ENCODE measurements at places on chromosomes 6 and 20.

DNA sequence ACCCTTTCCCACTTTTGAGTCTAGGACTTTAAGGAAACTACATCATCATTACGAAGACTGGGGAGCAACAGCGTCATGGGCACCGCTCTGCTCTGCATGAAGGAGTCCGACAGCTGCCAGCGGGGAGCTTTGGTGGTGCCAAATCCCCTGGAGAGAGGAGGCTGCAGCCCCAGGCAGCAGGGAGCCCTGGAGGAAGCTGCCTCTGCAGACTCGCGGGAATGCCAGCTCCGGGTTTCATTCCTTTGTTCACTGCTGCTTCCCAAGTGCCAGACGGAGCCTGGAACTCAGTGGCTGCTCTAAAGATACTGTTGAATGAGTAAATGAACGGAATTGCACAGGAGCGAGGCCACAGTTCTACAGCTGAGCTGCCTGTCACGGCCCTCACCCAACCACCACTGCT lies 196.5 kb upstream of the THBS2 start:
- no peak for DNase-seq

DNA sequence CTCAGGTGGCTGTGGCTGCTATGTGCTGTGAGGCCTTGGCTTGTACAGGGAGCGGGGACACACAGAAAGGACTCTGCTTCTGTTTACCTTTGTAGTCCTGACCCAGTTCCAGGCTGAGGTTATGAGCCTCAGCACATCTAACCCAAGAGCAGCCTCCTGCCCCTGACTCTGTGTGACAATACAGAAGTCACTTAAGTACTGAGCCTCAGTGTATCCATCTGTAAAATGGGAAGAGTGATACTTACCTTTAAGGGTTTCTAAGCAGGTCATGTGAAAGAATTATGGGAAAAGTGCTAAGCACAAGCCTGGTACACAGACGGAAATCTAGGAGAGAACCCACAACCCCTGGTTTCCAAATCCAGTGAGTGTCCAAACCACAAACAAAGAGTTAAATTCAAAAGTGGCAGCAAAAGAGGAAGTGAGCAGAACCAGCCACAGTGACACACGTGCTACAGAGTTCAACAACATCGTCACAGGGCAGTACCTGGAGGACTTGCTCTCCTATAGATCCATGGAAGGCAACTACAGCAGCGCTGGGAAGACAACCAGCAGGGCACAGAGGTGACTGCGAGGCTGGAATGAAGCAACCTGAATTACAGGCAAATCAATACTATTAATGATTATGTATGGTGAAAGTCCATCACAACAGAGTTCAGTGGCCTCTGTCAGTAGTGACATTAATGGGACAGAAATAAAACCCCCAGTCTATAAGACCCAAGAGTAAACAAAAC lies 12.5 kb downstream of the TRIM26 start:
- DNase-seq: no peak

DNA sequence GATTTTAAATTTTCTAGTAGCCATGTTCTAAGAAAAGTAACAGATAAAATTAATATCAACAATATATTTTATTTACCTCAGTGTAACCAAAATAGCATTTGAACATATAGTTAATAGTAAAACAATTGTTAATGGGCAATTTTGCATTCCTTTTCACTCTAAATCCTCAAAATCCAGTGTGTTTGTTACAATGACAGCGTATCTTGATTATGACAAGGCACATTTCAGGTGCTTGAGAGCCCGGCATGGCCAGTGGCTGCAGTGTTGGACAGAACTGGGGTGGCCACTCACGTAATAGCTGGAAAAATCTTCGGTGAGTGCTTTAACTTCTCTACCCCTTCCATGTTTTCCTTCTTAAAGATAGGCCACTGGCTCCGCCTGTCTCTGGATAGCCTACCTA lies 248.0 kb upstream of the RREB1 start:
- no peak for DNase-seq

DNA sequence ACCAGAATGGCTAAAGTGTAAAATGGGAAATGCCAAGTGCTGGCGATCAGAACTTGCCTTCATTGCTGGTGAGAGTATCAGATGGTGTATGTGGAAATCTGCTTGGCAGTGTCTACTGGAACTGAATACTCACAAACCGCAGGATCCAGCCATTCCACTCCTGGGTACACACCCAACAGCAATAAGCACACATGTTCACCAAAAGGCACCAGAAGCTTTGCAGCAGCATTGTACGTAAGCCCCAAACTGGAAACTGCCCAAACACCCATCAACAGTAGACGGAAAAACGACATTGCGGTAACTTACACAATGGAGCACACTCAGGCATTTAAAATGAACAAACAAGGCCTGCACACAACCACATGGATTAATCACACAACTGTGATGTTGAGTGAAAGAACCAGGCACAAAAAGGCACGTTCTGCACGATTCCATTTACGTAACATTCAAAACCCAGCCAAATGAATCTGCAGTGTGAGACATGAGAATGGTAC lies 37.3 kb upstream of the BPIFA2 start:
- DNase-seq: no peak

DNA sequence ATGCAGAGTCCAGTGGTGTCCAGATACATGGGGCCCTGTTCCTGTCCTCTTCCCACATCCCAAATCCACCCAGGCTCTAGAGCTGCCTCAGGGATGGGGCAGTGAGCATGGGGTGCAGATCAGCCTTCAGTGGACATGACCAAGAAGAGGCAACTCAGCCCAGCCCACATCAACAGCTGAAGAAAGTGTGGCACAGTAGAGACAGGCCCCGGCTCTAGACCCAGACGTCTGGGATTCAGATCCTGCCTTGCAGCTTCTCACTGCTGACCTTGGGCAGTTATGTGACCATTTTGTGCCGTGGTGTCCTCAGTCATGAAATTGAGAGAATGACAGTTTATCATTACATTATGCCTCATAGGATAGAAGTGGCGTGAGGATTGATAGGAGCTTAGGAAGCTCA lies 54.6 kb upstream of the CST7 start:
- DNase-seq: no peak

DNA sequence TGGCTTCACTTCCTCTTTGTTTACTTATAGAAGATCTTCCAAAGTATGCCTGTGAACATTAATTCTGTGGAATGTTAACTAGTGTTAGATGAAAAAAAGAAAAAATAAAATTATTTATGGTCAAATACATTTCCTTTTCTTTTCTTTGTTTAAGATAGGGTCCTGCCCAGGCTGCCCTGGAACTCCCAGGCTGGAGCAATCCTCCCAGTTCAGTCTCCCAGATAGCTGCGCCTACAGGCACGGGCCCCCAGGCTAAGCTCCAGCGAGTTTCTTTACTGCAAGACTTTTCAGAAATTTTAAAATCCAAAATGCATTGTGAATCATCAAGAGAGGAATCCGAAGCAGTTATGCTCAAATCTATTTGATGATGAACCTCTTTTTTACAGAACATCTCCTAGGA lies 39.3 kb upstream of the IL20RA start:
- DNase-seq: no peak

Data from left hindlimb (tissue), 1 donor.